ENCODE measurements at places on chromosomes 5 and 9.

- DNase-seq: no peak
These were observed 307.3 kb upstream of the SGCD start for GRCh38 chr5:156019571-156020180.

DNA sequence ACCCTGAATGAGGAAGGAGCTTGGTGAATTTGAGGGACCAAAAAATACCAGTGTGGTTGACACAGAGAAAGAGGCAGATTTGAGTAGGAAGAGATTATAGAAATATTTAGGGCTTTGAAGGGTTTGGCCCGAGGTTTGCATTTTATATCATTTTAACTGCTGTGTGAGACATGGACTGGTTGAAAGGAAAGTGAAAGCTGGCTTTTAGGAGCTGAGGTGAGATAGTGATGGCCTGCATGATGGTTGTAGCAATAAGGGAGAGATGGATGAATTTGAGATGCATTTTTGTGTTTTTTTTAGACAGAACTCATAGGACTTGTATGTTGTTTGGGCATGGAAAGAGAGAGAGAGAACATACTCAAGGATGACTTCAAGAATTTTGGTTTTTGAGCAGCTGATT lies 21.7 kb downstream of the FER start:
- DNase-seq: no peak

DNA sequence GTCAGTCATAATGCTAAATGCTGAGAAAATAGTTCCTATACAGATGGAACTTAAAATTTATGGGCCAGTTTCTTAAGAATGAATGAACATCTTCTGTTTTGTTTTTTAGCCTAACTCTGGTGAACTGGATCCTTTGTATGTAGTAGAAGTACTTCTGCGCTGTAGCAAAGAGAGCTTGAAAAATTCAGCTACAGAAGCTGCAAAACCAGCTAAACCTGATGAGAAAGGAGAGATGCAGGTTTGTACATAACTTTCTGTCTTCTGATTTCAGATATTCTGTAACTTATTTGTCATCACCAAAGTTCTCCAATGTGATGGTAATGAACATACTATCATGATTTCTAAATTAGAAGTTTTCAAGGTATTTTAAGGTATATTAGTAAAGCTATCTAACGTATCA lies 80.1 kb downstream of the MTREX start:
- no peak for DNase-seq

- DNase-seq: no peak
These were observed 722 bp downstream of the TBC1D9B start for GRCh38 chr5:179906795-179907555.

- DNase-seq: no peak
These were observed 11.4 kb downstream of the MACROH2A1 start for GRCh38 chr5:135387629-135387960.

DNA sequence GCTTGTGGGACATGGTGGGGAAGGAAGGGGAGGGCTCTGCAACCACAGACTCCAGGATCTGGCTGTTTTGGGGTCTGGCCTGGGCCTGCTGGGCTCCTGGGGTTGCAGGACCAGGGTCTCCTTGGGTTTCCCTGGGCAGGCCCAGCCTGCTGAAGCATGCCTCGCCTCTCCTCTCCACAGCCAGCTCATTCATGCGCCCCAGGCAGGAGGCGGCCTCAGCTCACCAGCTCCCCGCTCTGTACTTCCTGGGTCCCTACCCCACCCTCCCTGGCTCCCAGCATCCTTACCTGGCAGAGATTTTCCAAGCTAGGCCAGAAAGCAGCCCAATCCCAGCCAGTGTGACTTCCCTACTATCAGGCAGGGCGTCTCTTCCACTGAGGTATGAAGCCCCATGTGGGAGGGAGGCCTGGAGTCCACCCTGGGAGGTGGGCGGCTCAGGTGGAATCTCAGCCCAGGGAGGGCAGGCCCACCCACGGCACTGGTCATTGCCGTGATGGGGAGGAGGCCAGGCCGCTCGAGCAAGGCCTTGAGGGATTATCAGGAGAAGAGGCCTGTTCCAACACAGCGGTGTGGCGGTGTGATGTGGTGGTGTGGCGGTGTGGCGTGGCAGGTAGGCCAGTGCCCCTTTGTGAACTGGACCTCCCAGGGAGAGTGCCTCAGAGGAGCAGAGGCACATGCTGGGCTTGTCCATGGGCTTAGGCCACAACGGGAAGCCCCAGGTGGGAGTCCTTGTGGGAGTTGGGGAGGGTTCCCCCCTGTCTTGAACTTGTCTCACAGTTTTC lies 103.4 kb downstream of the DAB2IP start:
- DNase-seq: no peak

DNA sequence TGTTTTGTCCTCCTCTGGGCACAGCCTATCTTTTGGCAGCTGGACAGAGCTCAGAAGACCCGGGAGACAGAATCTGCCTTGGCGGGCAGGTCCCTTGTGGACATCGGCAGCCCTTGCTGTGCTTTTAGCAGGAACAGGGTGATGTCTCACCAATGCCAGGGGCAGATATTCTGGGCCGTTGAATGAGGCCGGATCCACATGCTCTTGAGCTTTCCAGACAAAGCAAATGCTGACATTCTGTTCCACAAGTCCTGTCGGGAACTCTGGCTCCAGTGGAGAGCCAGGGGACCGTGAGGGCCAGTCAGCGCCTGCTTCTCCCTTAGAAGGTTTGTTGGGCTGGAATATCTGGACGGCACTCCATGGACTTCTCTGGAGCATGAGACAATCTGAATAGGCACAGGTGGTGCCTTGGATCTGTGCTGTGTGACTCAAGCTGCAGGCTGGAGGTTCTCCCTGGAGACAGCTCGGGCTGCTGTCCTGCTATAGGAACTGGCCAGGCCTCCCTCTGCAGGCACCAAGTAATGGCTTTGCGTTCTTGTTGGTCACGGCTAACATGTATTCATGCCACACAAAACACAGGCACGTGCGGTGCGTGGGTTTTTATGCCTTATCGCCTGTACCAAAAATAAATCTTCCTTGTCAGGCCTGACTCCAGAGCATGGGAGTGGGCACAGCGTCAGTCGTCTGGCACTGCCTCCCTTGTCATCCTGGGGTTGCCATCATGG lies 80.3 kb downstream of the GADD45G start:
- no peak for DNase-seq

GRCh38 chr9:75190762-75191161 lies 102.4 kb downstream of the OSTF1 start:
- DNase-seq: no peak

DNA sequence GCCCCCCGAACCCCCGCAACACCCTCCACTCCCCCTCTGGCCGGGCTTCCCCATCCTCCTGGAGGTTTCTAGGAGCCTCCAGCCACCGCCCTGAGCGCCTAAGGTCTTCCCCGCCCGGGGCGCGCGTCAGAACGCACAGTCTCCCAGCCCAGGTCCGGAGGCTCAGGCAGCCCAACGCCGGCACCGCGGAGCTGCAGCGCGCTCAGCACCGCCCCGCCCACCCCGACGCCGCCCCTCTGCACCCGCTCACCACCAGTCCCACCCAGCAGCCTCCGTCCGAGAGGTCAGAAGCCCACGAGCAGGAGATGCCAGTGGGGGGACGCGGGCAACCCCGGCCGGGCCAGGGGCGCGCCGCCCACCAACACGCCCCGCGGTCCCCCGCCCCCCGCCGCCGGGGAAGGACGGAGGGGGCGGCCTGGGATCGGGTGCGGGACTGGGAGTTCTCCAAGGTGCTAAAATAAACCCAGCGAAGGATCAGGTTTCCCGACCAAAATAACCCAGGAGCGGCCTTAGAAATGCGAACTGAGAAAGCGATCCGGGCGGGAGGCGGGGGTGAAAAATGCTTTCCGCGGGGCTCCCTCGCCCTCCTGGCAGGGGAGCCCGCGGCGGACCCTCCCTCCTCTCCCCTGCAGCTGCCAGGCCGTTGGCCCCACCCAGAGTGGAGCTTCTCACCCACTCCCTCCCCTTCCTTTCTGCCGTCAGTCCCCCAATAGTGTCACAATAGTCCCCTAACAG lies 6.5 kb upstream of the FAM78A start:
- no peak for DNase-seq

DNA sequence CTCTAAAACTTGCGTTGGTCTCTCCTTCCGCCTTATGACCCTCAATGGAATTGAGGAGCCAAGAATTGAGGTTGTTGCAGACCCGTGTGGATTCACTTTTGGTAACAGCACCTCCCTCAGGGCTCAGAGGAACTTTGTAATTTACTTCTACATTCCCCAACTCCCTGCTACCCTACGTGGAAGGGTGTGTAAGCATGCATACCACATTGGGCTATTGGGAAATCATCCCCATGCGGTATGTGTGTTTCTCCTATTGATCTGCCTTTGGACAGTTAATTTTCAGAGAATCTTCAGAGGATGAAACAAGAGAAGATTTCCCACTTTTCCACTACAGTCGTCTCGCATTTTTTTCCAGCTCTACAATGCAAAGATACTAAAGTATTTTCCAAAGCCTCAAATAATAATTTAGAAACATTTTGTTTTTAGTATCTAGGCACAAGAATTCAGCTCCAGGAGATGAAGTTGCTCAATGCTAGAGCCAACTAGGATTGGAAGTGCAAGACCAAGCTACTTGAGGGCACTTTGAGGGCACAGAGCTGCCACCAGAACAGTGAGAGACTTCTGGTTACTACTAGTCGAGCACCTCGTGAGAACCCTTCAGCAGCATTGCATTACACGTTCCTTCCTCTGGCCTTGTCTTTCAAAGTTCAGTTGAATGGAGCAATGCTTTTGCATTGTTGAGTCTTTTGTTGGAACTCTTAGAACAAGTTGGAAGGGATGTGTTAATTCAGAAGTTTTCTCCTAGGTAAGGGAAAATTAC lies 3.4 kb downstream of the C1QTNF3 start:
- no peak for DNase-seq

DNA sequence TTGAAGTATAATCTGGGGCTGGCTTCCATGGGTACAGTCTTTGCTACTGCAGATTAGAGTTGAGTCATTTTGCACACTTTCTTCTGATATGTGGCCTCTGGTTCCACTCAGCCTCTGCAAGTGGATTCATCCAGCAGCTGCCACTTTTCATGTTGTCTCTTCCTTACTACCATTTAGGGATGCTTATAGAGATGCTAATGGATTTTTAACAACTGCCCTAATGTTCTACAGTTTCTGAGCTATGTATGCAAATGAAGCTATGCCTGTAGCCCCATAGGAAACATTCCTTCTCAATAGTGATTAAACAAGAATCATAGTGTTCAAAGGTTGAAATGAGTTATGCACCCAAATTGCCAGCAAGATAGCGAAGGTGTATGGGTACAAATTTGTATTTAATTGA lies 456.0 kb upstream of the ITGA1 start:
- no peak for DNase-seq

DNA sequence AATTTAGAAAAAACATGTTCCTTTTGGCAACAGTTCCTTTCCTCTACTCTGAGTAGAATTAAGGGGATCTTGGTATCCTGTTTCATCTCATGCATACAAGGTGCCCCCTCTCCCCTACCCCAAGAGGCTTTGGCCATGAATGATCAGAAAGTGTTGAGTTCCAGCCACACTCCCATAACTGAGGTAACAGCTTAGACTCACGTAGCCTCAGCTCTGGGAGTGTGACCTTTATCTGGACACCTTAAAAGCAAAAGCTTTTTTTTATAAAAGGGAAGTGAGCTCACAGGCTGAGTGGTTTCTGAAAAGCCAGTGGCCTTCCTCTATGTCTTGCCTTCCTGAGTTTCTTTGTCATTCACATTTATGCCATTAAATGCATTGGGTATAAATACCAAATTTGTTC lies 900 bp upstream of the HAVCR2 start:
- no peak for DNase-seq

DNA sequence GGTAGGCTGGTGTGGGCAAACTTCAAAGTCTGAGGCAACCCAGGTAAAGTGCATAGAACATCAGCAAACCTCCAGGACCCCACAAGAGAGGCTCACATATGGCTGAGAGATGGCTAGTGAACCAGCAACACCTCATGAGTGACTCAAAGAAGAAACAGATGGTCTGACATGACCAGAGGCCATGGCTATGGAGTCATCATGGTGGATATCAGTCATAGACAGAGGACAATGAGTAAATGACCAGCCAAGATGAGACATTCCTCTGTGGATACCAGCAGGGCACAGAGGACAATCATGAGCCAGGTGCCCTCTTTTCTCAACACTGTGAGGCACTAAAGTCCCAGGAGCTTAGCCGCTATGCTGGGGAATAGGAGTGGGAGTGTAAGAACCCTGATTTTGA lies 180.8 kb downstream of the RASEF start:
- DNase-seq: no peak

GRCh38 chr9:124228516-124228915 lies 29.2 kb upstream of the NEK6 start:
- no peak for DNase-seq

DNA sequence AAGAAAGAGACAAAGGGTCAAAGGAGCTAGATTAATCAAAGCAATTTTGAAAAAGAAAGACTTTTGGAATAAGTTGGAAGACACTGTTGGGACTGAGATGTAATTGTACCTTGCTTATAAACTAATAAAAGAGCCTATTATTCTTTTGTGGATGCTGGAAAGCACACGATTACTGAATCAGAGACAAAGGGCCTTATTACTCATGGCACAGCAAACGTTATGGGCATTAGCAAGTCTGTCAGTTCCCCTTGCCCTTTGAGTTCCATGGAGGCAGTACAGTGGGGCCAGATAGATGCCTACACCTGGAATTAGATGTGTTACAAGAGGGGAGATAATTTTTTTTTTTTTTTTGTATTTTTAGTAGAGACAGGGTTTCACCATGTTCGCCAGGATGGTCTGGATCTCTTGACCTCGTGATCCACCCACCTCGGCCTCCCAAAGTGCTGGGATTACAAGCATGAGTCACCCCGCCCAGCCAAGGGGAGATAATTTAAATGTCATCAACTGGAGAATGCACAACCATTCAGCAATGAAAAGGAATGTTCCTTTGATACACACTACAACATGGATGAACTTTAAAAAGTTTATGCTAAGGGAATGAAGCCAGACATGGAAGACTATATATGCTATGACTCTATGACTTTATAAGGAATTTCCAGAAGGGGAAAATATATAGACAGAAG lies 128.9 kb downstream of the STARD4 start:
- DNase-seq: no peak

GRCh38 chr5:40220260-40220659 lies 459.5 kb upstream of the PTGER4 start:
- DNase-seq: no peak

GRCh38 chr5:28269978-28270377 lies 1231.6 kb upstream of the CDH9 start:
- no peak for DNase-seq

- DNase-seq: no peak
These were observed 287.8 kb upstream of the RASA1 start for GRCh38 chr5:86979811-86980411.

DNA sequence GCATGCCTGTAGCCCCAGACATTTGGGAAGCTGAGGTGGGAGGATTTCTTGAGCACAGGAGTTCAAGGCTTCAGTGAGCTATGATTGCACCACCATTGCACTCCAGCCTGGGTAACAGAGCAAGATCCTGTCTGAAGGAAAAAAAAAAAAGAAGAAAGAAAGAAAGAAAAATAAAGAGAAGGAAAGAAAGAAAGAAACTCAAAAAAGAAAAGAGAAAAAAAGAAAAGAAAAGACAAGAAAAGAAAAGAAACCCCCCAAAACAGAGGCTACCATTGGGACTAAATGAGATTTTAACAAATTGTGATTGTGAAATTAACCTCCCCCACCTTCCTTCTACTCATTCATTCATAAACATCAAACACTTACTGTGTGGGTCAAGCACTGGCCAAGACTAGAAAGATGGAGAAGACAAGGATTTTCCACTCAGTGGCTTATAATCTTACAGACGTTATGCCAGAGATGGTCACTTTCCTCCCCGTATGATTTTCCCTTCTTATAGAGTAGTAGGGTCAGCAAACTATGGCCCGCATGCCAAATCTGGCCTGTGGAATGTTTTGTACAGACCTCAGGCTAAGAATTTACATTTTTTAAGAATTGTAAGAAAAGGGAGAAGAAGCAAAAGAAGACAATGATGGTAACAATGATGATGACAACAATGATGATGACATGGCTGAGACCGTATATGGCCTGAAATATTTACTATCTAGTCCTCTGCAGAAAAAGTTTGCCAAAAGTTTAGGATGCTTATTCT lies 1.1 kb upstream of the FYB1 start:
- no peak for DNase-seq

Data from cerebellar nuclear complex (tissue), 1 donor.